ENCODE measurements at places on chromosomes 16 and 17. TPM values are rescaled to one million over a fixed set of nuclear protein-coding genes. Genes with fewer than 3 reads are reported as not detected.

Gene HNF1B
- total RNA-seq, result not detected

Gene SDF2
- 77.9 TPM for total RNA-seq

Gene LDHD
- total RNA-seq, result 0.43 TPM

Gene MAP3K14
- 4.6 TPM for total RNA-seq

Gene KRTAP9-4
- not detected for total RNA-seq

Gene PABPN1L
- total RNA-seq, result not detected

Gene CNTNAP1
- 39.4 TPM for total RNA-seq

Gene CACNG5
- not detected for total RNA-seq

Gene DLX4
- not detected for total RNA-seq

Gene FOXF1
- total RNA-seq, result 7.1 TPM

Gene DHX40
- total RNA-seq, result 59.9 TPM

Gene PIK3R5
- total RNA-seq, result not detected

Gene ARL5C
- under 0.01 TPM for total RNA-seq

Gene MT1M
- total RNA-seq, result 3.9 TPM

Gene UTS2R
- total RNA-seq, result not detected

Gene KRTAP2-2
- total RNA-seq, result not detected

Gene TEKT1
- total RNA-seq, result not detected

Gene CDR2L
- total RNA-seq, result 6.4 TPM

Gene DNAH9
- total RNA-seq, result not detected

Gene CPHXL2
- not detected for total RNA-seq

Gene XYLT1
- total RNA-seq, result 16.2 TPM

Gene SULT1A2
- total RNA-seq, result not detected

Gene KRT17
- total RNA-seq, result 4.9 TPM

Gene KRT39
- 0.17 TPM for total RNA-seq

Gene BOLA2B
- total RNA-seq, result 29.3 TPM

Gene RNF222
- not detected for total RNA-seq

Gene NKD1
- under 0.01 TPM for total RNA-seq

Gene NACA2
- not detected for total RNA-seq
